ENCODE measurements at places on chromosomes 4 and X.
A peak's percentile ranks its signal among the peaks of the same experiment; 100 is the strongest.

GRCh38 chr4:111959222-111959621, 186.0 kb upstream of the FAM241A start:
- no peak for DNase-seq

DNA sequence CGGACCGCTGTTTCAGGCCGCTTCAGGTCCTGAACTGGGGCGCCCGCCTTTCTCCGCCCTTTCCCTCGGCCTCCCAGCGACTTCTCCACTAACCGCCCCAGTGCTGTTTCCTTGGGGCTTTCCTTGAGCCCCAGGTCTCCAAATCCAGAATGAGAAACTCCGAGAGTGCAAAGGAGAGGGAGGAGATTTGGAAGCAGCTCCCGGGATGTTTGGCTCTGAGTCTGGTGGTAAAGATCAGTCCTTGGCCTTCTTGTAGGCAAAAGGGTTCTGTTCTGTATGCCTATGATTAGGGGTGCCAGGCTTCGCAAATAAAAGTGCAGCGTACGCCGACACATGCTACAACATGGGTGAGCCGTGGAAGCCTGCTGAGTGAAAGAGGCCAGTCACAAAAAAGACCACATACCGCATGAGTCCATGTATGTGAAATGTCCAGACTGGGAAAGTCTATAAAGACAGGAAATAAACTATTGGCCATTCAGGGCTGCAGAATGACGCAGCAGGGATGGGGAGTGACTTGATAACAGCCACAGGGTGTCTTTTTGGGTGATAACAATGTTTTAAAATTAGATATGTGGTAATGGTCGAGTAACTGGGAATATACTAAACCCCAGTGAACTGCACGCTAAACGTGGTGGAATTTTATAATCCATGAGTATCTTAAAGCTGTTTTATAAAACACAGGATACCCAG, 99.8 kb downstream of the TRAPPC11 start:
- no peak for DNase-seq

GRCh38 chrX:981791-982626, 230.4 kb downstream of the CRLF2 start:
- DNase-seq: no peak

DNA sequence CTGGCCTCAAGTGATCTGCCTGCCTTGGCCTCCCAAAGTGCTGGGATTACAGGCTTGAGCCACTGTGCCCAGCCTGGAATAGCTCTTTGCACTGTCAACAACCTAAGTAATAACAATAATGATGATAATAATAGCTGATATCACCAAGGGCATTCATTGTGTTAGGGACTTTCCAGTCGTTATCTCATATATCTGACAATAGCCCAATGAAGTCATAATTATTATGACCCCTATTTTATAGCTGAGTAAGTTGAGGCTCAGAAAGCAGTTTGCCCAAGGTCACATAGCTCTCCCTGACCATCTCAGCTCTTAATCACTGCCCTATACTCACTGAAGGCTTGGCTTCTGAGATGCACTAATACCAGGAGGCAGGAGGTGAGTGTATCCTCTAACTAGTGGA, 18.7 kb upstream of the MAP7D3 start:
- DNase-seq: no peak

GRCh38 chrX:19883878-19884277, 3.5 kb downstream of the SH3KBP1 start:
- peak; percentile 70 for DNase-seq

- no peak for DNase-seq
These were observed 244.9 kb downstream of the RAPGEF2 start for GRCh38 chr4:159347813-159348212.

- DNase-seq: no peak
These were observed 126.5 kb downstream of the GASK1B start for GRCh38 chr4:158046345-158046744.

GRCh38 chr4:105859233-105859632, 36.0 kb upstream of the NPNT start:
- no peak for DNase-seq

DNA sequence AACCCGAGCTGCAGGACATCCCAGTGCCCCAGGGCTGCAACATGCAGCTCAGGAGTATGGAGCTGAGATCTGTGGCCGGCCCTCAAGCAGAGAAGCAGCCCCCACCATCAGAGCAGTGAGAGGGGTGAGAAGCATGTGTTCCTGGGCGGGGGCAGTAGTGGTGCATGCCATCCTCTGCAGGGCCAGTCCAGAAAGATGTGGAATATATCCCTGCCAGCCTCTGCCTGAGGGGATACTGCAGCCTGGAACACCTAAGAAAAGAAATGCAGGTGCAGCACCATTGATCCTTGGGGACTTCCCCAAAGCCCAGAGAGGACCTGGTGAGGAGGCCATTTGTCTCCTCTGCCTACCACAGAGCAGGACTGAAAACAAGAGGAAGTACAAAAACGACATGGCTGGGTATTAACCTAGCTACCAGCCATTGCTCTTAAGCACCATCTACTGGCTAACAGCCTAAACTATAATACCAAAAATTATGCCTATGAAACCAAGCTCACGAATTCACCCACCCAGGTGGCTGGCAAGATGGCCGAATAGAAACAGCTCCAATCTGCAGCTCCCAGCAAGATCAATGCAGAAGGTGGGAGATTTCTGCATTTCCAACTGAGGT, 158.8 kb downstream of the ADGRA3 start:
- no peak for DNase-seq

- DNase-seq: no peak
These were observed 138.4 kb upstream of the MAMLD1 start for GRCh38 chrX:150224676-150225075.

DNA sequence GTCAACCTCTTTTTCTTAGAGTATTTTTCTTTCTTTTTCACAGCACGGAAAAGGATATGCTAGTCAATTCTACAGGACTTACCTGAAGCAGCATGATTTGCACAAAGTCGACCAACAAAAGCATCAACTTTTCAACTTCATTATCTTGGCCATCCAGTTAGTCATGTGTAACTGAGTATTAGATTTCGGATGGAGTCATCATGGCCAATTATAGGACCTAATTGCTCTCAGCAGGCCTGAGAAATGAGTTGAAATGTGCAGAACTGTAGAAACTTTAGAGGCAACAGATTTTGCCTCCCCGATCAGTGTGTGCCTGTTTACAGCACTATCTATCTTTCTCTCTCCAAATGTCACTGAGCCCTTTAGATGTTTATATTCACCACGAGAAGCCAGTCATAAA, 41.0 kb downstream of the PCDH10 start:
- no peak for DNase-seq

- DNase-seq: no peak
These were observed 26.2 kb upstream of the ARHGEF6 start for GRCh38 chrX:136806891-136807410.

DNA sequence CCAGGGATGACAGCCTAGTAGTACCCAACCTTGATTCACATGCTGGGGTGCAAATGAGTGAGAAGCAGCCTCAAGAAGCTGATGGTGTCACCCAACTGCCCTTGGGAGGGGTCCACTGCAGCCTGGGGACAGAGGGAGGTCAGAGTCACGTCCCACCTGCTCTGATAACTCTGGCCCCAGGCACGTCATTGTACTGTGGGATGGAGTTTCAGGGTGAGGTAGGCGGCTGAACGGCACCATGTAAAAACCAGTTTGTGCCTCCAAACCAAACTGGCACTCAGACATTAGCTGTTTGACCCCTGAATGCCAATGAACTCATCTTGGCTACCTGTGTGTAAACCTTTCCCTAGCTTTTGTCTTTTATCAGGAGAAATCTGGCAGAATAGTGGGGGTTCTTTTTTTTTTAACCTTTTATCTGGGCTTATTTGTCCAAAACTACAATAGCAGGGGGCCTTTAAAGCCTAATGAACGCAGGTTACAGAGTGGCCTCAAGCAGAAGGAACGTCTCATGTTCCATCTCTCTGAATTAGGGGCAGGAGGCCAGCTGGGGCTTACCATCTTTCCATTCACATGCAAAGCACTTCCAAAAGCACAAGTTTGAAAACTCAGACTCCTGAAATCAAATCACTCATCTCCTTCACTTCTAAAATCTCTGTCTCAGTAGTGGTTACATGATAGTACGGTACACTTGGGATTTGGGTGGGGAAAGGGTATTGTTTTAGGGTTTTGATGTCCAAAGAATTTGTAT, 89.4 kb downstream of the IRF2 start:
- DNase-seq: no peak

DNA sequence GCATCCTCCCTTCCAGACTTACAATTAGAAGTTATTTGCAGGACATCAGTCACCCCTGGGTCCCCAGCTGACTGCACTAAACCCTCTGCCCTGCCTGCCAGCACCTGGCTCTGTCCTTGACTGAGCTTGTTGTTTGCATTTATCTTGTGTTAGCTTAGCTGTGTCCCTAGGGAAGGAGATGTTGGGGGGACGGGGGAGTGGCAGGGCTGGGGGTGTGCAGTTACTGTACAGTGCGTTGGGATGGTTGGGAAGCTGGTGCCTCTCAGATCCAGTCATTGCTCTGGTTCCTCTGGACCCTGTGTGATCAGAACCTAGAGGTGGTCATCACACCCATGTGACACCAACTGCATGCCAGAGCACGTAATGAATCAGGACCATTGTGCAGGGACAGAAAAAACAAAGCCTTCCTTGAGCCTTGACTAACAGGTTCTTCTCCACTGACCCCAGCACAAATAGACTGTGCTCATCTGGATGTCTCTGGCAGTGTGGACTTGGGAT, 32.7 kb upstream of the PROM1 start:
- DNase-seq: no peak

Measured in activated effector memory CD4-positive, alpha-beta T cell treated with anti-CD3 and anti-CD28 coated beads, Interleukin-2, amount 50 U/mL, for 16 hours (primary cell).